ENCODE measurements at places on chromosomes 16 and 17. TPM values are rescaled to one million over a fixed set of nuclear protein-coding genes. Genes with fewer than 3 reads are reported as not detected.

NPIPA5 gene
- 19.9 TPM for total RNA-seq

NTN1 gene
- 22.8 TPM for total RNA-seq

DNA sequence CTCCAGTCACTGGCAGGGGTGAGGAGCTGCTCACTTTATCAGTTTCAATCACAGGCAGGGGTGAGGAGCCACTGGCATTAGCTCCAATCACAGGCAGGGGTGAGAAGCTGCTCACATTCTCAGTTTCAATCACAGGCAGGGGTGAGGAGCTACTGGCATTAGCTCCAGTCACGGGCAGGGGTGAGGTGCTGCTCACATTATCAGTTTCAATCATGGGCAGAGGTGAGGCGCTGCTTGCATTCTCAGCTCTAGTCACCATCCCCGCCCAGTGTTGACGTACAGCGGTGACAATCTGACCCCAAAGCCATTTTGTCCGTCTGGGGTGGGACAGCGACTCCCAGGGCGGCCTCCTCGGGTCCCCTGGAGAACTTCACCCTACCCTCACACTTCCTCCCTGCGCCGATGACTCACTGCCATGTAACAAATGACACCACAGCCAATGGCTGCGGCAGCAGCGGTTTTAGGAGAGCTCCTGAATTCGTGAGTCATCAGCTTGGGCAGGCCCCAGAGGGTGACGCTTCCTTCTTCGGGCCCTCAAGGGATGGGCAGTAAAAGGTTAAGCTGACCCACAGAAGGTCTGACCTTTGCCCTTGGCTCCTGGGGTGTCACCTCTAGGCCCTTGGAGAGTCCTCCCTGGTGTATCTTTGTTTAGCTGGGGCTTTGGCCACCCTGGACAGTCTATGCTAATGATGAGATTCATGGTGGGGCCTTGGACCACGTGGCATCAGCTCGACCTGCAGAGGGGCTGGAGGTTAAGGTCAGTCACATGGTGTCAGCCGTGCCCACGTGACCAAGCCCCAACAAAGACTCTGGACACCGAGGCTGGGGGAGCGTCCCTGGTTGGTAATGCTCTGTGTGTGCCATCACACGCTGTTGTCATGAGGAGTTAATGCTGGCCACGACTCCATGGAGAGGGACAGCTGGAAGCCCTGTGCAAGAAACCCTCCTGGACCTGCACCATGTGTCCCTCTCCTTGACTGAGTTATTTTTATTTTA is 171.7 kb downstream of the C16orf95 start:
- no peak for DNase-seq

LITAFD gene
- total RNA-seq, result not detected

BCAR1 gene
- total RNA-seq, result 71.7 TPM

GRCh38 chr17:512926-513325 is 160.3 kb upstream of the RPH3AL start:
- no peak for DNase-seq

ABCC12 gene
- not detected for total RNA-seq

NEUROD2 gene
- not detected for total RNA-seq

GRCh38 chr17:50059256-50059655 is 3.3 kb downstream of the ITGA3 start:
- DNase-seq, result no peak

ADAP2 gene
- 26.9 TPM for total RNA-seq

DNA sequence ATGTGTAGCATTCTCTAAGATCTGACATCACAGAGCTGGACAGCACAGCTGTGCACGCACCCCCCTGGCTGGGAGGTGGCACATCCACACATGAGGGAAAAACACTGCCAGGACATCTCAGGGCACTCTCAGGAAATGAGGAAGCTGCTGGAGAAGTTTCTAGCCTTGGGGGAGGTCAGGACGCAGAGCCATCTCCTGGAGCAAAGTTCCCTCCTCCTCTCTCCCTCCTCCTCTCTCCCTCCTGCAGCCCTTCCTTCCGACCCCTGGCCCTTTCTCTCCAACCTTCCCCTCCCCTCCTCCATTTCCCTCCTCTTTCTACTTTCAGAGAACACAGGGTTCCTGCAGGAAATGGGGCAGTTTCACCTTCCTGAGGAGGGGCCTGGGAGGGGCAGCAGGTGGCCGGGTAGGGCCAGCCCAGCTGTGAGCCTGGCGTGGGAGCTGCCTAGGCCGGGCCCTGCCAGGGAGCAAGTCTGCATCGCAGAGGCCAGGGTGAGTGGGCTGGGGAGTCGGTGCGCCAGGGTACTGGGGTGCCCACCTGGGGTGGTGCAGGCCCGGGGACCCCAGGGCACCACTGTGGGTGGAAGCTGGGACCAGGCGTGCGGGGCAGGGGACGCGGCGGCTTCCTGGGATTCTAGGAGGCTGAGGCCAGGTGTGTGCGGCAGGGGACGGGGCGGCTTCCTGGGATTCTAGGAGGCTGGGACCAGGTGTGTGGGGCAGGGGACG is at the start of gene DPEP1:
Gene DPEP1 (plus strand): TSS at position 412 of the 723 bp plus-strand sequence. CDS start 16,769 bp downstream, outside the sequence.
- no peak for DNase-seq

GRCh38 chr17:61770752-61771533 is 92.4 kb downstream of the BRIP1 start:
- DNase-seq, result no peak

MMD gene
- total RNA-seq, result 13.8 TPM

RPL27 gene
- 743 TPM for total RNA-seq

GCGR gene
- 7.8 TPM for total RNA-seq

- DNase-seq, result peak; percentile 90
These were observed 182.0 kb downstream of the SEC14L1 start for GRCh38 chr17:77322514-77323412.

GRCh38 chr17:7803981-7804380 is 30.0 kb upstream of the KDM6B start:
- DNase-seq, result no peak

DNA sequence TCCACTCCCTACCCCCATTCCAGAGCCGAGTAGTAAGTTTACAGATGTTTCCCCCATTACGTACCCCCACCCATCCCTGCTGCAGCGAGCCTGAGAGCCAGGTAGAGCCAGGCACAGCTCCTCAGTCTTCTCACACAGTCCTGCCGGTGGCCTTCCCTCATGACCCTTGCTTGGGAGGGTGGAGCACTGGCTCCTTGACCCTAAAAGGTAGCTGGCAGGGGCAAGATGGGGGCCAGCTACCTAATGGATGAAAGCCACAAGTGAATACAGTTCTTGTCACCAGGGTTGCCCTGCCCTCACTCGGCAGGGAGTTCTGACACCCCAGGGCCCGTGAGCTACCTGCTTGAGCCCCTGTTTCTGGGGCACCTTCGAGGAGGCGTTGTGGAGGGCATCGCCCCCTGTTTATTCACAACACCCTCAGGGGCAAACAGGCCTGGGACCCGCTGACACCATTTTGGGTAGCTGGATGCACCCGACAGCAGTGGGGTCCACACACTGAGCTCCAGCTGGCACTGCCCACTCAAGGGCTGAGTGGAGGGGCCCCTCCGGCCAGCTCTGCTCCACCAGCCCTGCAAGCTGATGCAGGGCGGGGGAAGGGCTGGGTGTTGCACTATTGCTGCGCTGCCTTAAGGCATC is 22.2 kb downstream of the ADAM11 start:
- no peak for DNase-seq

KRT33B gene
- total RNA-seq, result not detected

DNA sequence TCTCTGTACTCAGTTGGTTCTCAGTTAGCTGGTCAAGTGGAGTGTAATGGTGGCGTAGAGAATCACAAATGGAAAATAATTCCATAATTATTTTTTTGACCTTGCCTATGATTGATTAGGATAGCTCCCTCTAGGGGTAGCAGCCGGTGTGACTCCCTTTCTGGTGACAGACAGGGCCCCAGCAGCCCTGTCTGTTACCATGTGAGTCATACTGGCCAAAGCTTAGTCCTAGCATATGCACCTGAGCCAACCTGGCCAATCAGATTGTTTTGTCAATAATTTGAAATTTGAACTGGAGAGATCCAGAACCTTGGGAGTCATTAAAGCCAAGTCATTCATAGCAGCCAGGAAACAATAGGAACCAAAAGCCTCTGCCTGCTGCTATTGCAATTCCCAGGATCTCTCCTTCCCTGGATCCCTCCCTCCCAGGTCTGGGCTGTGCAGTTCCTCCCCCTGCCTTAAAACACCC is 5.6 kb downstream of the PNPO start:
- DNase-seq, result peak; percentile 79

GRCh38 chr17:57751348-57751971 is 6.4 kb upstream of the CCDC182 start:
- no peak for DNase-seq

DNA sequence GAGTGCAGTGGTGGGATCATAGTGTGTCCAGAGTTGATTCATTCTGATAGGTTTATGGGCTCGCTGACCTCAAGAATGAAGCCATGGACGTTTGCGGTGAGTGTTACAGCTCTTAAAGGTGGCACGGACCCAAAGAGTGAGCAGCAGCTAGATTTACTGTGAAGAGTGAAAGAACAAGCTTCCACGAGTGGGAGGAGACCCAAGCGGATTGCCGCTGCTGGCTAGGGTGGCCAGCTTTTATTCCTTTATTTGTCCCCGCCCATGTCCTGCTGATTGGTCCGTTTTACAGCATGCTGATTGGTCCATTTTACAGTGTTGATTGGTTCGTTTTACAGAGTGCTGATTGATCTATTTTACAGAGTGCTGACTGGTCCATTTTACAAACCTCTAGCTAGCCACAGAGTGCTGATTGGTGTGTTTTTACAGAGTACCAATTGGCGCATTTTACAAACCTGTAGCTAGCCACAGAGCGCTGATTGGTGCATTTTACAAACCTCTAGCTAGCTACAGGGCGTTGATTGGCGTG is 17.5 kb downstream of the CACNG4 start:
- DNase-seq, result no peak

DNA sequence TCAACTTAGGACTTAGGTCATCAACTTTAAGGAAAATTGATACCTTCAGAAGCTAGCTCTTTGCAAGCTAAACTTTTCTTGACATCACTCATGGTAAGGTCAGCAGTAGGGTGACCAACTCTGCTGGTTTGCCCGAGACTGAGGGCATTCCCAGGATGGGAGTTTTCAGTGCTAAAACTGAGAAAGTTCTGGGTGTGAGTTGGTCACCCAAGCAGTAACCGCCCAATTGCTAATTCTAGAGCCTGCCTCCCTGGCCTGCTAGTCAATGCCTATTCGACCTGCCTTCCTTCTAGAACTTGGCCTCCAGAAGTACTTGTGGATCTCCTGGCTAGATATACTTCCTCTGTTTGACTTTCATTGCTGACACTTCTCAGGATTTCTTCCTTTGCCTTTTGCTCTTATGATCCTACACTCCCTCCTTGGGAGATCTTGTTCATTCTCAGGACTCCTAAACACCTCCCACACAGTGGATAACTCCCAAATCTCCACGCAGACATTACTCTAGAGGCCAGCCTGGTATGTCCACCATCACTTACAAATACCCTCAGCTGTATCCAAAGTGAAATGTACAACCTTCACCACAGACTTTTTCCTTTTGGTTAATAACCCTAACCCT is 10.5 kb upstream of the MYO18A start:
- no peak for DNase-seq

ARL5C gene
- total RNA-seq, result not detected

TGFB1I1 gene
- 66.3 TPM for total RNA-seq

CCL23 gene
- 1.0 TPM for total RNA-seq

GRCh38 chr16:89198417-89199240 is 1.7 kb downstream of the SLC22A31 start:
- peak; percentile 53 for DNase-seq

TAF15 gene
- total RNA-seq, result 183 TPM

DNA sequence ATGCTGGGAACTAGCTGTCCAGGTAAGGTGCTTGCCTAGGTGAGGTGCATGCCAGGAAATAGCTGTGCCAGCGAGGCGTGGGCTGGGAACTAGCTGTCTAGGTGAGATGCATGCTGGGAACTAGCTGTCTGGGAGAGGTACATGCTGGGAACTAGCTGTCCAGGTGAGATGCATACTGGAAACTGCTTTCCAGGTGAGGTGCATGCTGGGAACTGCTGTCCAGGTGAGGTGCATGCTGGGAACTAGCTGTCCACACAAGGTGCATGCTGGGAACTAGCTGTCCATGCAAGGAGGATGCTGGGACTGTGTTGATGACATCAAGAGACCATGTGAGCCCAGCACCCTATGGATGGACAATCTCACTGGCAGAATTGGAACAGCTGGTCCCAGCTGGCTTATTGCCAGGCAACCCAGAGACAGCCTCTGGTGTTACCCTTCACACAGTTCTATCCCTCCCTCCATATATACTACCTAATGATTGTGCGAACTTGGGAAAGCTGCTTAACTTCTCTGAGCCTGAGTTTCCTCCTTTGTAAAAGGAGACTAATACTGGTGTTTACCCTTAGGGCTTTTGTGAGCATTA is 479.9 kb upstream of the RBFOX1 start:
- no peak for DNase-seq

GRCh38 chr16:86755571-86756006 is 177.2 kb downstream of the FOXL1 start:
- peak; percentile 76 for DNase-seq

KRTAP16-1 gene
- total RNA-seq, result not detected

- no peak for DNase-seq
These were observed 39.3 kb upstream of the AQP8 start for GRCh38 chr16:25177512-25177830.

- DNase-seq, result no peak
These were observed 21.5 kb downstream of the METRNL start for GRCh38 chr17:83100853-83101391.

NSMCE1 gene
- total RNA-seq, result 39.5 TPM

TAT gene
- total RNA-seq, result 0.13 TPM

HSD11B2 gene
- total RNA-seq, result 0.53 TPM

Measured in sciatic nerve (tissue), 2 donors.